Right cardiac atrium (tissue), 5 donors: ENCODE measurements at places on chromosomes 1 and 21.
A peak's percentile ranks its signal among the peaks of the same experiment; 100 is the strongest.

- DNase-seq, result no peak
Observed at GRCh38 chr1:229004066-229004833, 266.7 kb upstream of the RAB4A start.

DNA sequence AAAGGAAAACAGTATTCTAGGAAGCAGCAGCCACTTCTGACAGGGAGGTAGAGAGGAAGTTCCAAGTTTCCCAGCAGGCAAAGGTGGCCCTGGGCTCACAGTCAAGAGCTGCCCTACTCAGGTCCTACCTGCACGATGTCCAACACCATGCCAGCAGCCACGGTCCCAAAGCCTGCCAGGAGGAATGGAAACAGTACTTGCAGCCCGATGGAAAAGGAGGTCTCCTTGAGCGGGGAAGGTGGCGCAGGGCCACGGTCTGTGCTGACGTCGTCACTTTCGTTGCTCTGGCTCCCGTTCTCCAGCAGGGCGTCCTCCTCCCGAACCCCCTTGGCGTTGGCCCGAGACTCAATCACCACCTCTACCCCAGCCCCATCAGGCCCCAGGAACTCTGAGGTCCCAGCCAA is 3.1 kb downstream of the SLC41A1 start:
- DNase-seq, result peak; percentile 75

DNA sequence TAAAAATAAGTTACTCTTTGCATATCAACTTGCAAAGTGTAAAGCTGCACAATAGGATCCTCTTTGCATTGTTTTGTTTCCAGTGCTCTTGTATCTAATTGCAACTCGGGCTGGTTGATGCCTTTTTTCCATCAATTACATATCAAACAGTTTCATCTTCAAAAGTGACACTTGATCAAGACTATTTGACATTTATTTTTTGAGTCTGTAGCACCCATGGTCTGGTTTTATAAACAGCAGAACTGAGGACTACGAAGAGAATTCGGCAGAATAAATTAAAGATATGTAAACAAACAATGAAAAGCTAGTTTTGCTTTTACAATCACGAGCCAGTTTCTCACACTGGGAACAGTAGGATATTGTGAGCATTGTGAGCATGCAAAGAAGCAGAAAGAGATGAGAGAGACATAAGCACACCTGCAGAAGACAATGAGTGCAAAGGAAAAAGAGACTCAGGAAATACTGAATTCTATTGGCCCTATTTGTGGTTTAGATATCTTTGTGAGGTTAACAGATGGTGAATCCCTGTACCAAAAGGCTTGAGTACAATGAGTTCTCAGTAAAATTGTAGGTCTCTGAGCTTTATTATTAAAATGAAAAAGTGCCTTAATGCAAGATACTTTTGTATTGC is 45.4 kb downstream of the RPL5 start:
- no peak for DNase-seq

GRCh38 chr21:21929789-21930188 is 931.6 kb downstream of the NCAM2 start:
- DNase-seq, result no peak

GRCh38 chr1:151920149-151920548 is 10.8 kb upstream of the THEM4 start:
- no peak for DNase-seq

DNA sequence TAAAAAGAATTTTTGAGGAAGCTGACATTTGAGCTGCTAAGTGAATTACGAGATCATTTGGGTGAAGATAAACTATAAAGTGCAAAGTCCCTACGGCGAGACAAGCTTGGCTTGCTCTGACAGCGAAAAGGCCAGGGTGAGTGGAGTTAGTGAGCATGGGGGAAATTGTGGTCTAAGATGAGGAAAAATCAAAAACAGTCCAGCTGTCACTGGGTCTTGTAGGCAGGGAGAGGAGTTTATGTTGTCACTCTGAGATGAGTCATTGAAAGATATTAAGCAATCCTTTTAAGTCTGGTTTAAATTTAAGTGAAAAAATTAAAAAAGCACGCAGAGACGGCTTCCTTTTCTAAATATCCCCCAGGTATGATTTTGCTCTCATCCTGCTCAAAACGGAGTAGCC is 601.9 kb downstream of the MRPL39 start:
- no peak for DNase-seq

DNA sequence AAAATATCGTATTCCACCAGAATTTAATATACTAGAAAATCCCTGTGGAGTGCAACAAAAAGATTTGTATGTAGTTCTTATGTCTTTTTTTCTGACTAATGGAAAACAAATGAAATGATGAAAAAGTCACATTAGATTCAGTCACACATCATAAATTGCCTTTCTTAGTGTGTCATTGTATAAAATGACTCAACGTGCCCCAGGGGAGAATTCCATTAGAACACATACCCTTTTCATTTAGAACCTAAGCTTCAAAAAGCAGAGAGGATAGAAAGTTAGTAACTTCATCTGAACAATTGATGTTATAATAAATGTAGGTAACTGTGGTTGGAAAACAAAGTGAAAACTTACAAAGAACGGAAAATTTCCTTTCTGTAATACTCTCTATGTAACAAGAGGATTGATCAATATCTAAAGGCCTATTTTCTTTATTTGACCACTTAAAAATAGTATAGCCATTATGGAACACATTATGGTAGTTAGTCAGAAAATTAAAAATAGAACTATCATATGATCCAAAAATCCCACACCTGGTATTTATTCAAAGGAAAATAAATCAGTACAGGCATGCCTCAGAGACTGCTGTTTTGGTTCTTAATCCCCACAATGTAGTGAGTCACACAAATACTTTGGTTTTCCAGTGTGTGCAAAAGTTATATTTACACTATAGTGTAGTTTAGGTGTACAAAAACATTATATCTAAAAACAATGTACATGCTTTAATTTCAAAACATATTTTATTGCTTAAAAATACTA is 1016.1 kb downstream of the KCNT2 start:
- DNase-seq, result no peak

DNA sequence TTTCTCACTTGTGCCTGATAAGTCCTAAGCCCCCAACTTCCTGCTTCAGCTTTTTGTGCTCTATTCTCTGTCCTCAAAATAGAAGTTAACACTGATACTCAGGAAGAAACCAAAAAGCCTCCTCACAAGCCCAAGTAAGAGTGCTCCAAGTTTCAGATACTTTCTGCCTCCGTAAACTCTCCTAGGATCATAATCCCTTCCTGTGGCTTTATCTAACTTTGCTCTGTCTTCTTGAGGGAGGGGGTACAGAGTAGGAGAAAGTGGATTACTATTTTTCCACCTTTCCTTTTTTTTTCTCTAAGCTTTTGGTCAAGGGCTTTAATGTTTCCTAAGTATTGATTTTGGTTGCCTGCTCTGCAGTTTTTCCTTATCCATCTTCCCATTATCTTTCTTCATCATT is 54.6 kb downstream of the DPH5 start:
- DNase-seq, result no peak

GRCh38 chr1:21935393-21935804 is 1.7 kb downstream of the HSPG2 start:
- no peak for DNase-seq

DNA sequence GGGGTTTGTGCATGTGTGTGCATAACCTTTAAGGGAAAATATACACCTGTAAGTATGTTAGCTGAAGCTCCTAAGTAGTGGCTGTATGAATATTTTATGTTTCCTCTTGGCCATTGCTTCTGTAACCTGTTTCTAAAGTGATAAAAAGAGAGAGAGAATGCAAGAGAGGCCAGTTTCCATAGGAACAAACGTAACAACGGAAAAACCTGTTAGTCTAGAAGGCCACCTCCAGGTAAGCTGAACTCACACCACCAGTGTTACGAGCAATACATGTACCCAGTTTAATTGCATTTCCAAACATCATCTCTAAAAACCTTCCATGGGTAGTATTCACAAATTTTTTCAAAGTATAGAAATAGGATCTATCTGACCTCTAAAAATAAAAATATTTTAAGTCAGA is 63.1 kb downstream of the PLPPR4 start:
- no peak for DNase-seq

DNA sequence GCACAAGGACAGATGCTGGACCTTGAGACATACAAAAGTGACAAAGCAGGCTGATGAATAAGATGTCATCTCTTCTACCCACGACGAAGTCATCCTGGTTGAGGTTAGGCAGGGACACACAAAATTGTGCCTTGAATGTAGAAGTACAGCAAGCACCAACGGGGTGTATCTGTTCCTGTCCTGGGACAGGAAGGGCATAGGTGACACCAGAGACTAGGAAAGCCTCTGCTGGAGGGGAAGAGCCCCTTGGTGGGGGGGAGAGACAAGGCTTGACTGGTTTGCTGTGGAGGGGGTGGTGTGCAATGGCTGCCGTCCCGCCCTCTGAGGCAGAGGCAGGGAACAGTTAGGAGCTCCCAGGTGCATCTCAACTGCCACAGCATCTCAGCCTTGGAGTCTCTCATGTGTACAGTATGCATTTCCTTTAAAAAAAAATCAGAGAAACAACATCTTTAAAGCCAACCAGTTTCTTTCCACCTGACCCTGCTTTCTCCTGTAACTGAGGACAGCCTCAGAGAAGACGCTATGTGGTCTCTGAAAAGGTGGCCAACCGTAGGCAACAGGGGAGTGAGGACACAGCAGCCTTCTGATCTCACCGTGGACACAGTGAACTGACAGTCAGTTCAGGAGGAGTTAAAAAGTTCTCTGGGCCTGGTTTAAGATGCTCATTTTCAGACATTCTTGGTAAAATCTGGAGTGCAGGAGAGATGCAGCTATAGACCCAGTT is 17.7 kb upstream of the GFI1 start:
- DNase-seq, result no peak

DNA sequence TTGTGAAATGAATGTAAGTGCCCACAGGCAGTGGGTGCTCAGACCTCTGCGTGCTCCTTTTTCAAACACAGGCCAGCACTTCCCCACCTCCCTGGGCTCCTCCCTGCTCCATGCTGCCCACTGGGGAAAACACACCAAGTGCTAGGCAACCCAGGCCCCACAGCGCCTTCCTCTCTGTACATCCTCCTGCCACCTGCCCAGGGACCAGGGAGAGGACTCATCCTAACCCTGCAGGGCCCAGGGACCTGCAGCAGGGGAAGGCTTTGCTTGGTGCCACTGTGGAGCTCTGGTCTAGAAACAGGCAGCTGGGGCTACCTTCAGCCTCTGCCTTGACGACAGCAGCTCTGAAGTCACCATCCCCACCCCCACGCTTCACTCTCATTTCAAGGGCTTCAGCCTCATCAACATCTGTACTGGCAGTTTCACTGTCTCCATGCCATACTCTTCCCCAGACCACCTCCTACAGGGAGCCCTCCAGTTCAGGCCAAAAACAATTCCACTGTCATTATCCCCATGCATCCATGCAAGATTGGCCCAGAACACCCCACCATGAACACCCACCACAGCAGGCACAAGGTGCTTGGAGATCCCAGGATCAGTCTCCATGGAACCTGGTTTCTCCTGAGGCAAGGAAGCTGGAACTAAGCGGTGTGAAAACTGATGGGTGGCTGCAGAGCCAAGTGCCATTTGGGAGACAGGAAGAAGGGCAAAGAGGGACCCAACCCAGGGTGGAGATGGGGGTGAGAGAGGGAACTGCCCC is 1.1 kb downstream of the IGSF8 start:
- peak; percentile 52 for DNase-seq

DNA sequence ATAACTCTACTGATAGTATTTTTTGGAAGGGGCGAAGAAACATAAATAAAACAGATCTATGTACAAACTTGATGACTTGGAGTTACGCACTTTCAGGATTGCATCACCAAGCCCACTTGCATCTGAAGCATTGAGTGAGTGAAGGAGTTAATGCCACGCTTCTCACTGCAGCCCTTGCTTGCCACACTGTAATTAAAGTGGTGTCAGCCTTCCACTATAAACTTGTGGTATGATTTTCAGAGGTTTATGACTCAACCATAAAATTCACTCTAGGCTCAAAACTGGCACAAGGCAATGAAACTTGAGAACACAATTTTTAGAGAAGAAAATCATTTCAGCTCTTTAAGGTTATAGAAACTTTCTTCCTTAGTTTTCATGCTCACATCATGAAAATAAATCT is 93.9 kb upstream of the PRMT6 start:
- DNase-seq, result no peak

GRCh38 chr1:32448773-32449456 is 16.0 kb upstream of the ZBTB8B start:
- no peak for DNase-seq

DNA sequence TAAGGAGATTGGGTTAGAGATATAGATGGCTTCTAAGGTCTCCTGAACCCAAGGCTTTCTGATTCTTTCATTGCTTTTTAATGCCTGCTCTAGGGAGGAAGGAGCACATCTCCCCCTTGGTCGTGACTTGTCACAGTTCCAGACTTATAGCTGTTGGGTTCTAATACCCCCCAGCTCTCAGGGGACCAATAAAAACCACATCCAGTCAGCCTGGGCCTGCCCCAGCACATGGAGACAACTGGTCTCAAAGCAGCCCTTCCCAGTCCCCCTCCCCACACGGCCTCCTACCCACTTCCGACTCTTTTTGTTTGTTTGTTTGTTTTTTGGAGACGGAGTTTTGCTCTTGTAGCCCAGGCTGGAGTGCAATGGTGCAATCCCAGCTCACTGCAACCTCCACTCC is 23.3 kb downstream of the QSOX1 start:
- no peak for DNase-seq

- no peak for DNase-seq
Observed at GRCh38 chr1:201163707-201164106, 9.4 kb upstream of the TMEM9 start.

- DNase-seq, result peak; percentile 56
Observed at GRCh38 chr1:228144193-228144992, 4.3 kb downstream of the GUK1 start.

DNA sequence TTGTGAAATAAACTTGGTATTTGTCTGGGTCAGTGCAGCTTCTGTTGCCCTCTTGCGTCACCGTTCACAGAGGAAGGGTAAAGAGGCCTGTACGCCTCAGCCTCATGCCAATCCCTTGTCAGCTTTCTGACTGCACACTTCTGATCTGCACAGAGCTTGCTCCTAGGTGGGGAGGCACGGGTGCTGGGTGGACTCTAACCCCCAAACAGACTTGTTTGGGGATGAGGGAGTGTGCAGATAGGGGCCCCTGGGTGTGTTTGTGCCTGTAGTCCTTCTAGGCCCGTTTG is 803 bp upstream of the B4GALT2 start:
- DNase-seq, result no peak

GRCh38 chr21:16587141-16587581 is 857.4 kb downstream of the USP25 start:
- DNase-seq, result peak; percentile 36

- DNase-seq, result no peak
Observed at GRCh38 chr1:60958001-60958400, 124.4 kb upstream of the NFIA start.

DNA sequence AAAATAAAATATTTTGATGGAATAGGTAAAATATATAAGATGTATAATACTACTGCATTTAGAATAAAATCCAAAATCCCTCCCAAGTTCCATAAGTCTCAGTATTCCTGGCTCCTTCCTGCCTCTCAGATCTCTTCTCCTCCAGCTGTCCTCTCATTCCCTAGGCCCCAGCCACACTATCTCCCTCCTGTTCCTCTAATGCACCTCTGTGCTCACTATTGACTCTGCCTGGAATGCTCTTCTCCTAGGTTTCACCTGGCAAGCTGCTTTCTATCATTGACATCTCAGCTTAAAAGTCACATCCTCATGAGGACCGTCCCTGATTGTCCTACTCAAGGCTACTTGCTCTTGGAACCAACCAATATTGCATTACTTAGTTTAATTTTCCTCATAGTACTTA is 7.2 kb downstream of the NME7 start:
- no peak for DNase-seq

- no peak for DNase-seq
Observed at GRCh38 chr1:46617833-46618232, 1.2 kb upstream of the MOB3C start.

- DNase-seq, result no peak
Observed at GRCh38 chr21:32094804-32095203, 184.0 kb downstream of the MIS18A start.

GRCh38 chr1:47478090-47478489 is 40.2 kb downstream of the FOXD2 start:
- no peak for DNase-seq
